Daoy (cell line): ENCODE measurements at places on chromosomes 1 and 21.

DNA sequence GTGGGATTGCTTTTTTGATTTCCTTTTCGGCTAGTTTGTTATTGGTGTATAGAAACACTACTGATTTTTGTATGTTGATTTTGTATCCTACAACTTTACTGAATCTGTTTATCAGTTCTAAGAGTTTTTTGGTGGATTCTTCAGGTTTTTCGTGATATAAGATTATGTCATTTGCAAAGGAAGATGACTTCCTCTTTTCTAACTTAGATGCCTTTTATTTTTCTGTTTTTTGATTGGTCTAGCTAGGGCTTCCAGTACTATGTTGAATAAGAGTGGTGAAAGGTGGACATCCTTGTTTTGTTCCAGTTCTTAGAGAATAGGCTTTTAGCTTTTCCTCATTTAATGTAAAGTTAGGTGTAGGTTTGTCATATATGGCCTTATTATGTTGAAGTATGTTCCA is 13.1 kb upstream of the NHLH2 start:
- no peak for DNase-seq

GRCh38 chr21:38721958-38722357 is 83.8 kb upstream of the ETS2 start:
- peak; percentile 51 for DNase-seq

DNA sequence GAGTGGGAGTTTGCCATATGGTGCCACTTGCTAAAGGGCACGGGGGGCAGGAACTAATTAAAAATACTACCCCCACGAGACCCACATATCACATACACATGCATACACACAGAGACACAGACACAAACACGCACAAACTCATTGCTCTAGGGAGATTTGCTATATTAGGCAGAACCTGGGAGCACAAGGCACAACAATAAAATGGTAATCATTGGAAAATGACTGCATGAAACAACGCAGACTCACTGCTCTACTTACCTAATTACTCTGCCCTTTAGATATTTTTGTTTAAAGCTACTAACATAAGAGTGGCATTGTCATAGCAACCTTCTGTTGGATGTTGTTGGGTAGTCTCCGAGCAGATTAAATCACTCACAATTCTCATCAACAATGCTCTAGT is 20.3 kb upstream of the RGS4 start:
- DNase-seq: no peak

GRCh38 chr1:42324398-42325013 is 10.5 kb downstream of the FOXJ3 start:
- DNase-seq: no peak

DNA sequence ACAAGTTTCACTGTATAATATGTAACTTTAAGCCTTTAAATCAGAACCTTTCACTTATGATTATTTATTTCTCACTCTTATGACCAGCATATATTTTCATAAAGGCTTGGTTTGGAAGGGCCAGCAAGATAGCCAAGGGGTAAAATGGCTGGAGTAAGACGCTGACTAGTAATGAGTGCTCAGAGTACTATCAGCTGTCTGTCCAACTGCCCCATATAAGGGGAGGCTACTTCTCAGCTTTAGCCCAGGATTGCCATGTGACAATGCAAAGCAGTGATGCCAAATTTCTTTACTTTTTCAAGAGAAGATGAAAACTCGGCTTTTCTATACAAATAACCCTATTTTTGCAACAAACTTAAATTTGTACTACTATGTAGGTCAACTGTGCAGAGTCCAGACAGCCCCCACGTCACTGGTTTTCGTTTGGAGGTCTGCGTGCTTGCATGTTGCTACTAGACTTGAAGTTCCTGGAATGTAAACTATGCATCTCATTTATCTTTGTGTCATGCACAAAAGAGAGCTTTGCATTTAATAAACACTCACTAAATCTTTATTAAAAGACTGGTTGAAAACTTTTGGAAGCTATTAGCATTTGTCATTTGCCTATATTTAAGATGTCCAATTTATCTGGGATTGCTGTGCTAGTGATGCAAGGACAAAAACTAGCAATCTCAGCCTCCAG is 110.4 kb downstream of the TNFSF18 start:
- no peak for DNase-seq

DNA sequence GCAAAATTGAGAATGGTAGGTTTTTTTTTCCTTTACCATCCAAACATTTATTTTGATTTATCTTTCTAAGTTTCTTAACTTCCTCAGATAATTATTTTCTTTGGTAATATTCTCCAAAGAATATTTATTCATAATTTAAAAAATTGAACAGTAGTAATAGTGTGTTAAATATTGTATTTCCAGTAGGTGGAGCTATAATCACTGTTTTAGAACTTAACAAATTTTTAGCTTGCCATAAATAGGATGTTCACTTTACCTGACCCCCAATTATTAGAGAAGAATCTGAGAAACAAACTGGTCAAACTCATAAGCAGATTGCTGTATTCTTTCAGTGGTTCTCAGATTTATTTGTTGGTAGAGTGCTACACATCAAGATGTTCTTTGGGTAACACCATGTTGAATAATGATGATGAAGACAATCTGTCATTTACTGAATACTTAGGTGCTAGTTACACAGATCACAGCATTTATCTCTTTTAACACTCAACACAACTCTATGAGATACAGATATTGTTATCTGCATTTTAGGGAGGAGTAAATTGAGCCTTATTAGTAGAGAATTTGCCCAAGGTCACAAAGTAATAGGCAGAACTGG is 82.4 kb upstream of the GPR88 start:
- no peak for DNase-seq

DNA sequence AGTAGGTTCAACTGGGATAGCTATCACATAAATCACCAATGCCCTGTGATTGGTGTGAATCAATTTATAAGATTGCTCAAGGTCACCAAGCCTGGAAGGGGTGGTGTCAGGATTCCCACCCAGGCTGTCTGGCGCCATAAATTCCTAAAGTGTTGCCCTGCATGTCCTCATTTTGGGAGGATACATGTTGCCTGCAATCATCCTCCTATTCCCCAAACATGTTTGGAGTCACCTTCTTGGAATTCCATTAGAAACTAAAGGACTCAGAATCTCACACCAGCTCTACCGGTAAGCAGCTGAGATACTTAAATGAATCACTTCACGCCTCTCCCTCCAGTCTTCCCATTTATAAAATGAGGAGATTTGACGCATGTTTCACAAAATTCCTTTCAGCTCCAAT is 54.1 kb upstream of the SLC45A1 start:
- no peak for DNase-seq
